ENCODE measurements at places on chromosomes 5 and 9.

DNA sequence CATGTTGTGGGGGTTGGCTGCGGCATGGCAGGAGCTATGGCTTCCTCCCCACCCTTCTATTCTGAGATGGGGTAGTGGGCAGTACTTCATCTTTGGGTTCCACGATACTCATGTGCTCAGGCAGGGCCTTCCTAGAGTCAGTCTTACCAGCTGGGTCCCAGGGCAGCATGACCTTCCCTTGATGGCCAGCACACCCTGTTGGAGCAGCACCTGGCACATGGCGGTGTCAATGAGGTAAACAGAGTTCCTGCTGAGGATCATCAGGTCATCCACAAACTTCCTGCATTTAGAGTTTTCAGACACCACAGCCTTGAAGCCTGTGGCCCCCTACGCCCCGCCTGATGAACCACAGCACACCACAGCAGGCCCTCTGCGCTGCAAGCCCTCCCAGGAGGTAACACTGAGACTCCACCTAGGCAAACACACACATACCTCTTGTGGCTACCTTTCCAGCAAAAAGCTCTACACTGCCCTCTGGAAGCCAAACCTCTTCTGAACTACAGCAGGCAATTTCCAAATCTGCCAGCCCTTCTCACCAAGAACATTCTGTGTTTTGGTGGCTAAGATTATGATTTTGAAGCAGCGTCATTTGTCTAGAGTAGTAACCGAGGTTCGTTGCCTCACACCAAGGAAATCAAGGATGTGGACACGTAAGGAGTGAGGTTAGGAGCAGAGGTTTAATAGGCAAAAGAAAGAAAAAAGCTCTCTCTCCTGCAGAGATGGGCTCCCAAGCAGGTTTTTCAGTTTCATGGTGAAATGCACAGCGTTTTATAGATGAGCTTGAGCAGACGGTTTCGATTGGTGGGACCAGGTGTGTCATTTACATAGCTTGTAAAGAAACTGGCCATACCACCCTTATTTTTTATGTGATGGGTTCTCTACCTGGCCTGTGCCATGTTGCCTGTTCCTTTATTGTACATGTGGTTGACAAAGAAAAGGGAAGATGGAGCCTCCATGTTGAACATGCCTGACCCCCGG is 20.3 kb upstream of the TMEM174 start:
- DNase-seq: no peak

GRCh38 chr5:172424808-172425207 is 29.5 kb downstream of the SH3PXD2B start:
- no peak for DNase-seq

- DNase-seq: no peak
Measured at GRCh38 chr9:8905731-8906130, 1106.2 kb upstream of the DMAC1 start.

GRCh38 chr5:90528601-90529193 is 687 bp downstream of the LYSMD3 start:
- no peak for DNase-seq

- no peak for DNase-seq
Measured at GRCh38 chr9:88075506-88075905, 62.8 kb downstream of the SPATA31C2 start.

DNA sequence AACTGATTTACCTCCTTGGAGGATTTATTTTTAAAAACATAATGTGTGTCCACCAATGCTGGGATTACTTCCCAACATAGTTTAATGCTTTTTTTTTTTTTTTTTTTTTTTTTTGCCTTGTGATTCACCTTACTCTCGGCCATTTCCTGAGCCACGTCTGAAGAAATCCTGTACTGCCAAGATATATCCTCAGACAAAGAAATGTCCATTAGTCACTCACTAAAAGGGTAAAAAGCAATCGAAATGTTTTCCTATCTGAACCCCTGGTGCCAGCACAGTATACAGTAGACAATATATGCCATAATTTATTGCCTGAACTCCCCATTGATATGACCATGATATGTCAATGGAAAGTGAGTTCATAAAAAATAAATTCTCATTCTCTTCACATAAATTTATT is 344.1 kb downstream of the BNC2 start:
- no peak for DNase-seq

- no peak for DNase-seq
Measured at GRCh38 chr9:36443581-36443980, 43.5 kb upstream of the RNF38 start.

- DNase-seq: no peak
Measured at GRCh38 chr5:64765804-64766504, 2.5 kb downstream of the SREK1IP1 start.

- DNase-seq: no peak
Measured at GRCh38 chr9:94837404-94837803, 110.9 kb downstream of the AOPEP start.

GRCh38 chr5:39192450-39193160 is 26.8 kb downstream of the FYB1 start:
- DNase-seq: no peak
